A549 treated with CpdA at 1 μM for 4 hours (cell line): ENCODE measurements at places on chromosomes 7 and 10. TPM values are rescaled to one million over a fixed set of nuclear protein-coding genes. Genes with fewer than 3 reads are reported as not detected.

The TRPV6 gene
- total RNA-seq, result not detected in 5 replicates

The EEPD1 gene
- total RNA-seq, result 41.9 to 49.8 TPM (median 46.9 TPM) in 5 replicates

The CASP2 gene
- total RNA-seq, result 17.8 to 27.9 TPM (median 21.0 TPM) in 5 replicates

The GPRIN2 gene
- 20.8 to 34.6 TPM (median 26.3 TPM) in 5 replicates for total RNA-seq

The DOCK1 gene
- 20.7 to 25.9 TPM (median 24.2 TPM) in 5 replicates for total RNA-seq

The RADIL gene
- total RNA-seq, result 1.2 to 2.4 TPM (median 1.6 TPM) in 5 replicates

The ANKRD30A gene
- total RNA-seq, result 0.37 to 1.4 TPM (median 1.0 TPM) in 5 replicates

The PRPS1L1 gene
- not detected in 5 replicates for total RNA-seq

The CCL24 gene
- total RNA-seq, result not detected in 5 replicates

The NEUROG3 gene
- not detected in 5 replicates for total RNA-seq

The SFTPA1 gene
- not detected in 5 replicates for total RNA-seq

The GNG11 gene
- total RNA-seq, result 32.3 to 35.6 TPM (median 33.9 TPM) in 5 replicates
